ENCODE measurements at places on chromosomes 12 and 14.

DNA sequence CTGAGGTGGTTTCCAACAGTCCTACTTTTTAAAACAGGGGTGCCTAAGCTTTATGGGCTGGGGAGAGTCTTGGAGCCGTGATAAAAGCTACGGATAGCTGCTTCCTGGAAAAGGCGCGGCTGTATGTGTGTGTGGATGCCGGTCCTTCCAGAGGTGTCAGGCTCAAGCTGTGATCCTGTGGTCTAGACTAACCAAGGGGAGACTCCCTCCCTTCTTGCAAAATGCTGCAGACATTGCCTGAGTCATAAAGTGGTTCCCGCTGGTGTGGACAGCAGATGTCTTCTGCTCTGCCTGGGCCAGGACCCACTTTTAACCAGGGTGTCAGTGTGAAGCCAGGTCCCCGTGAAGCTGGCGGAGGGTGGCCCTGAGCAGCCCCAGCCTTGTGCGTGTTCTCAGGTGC is 37.8 kb downstream of the CCDC92 start:
- DNase-seq, result peak; percentile 54

DNA sequence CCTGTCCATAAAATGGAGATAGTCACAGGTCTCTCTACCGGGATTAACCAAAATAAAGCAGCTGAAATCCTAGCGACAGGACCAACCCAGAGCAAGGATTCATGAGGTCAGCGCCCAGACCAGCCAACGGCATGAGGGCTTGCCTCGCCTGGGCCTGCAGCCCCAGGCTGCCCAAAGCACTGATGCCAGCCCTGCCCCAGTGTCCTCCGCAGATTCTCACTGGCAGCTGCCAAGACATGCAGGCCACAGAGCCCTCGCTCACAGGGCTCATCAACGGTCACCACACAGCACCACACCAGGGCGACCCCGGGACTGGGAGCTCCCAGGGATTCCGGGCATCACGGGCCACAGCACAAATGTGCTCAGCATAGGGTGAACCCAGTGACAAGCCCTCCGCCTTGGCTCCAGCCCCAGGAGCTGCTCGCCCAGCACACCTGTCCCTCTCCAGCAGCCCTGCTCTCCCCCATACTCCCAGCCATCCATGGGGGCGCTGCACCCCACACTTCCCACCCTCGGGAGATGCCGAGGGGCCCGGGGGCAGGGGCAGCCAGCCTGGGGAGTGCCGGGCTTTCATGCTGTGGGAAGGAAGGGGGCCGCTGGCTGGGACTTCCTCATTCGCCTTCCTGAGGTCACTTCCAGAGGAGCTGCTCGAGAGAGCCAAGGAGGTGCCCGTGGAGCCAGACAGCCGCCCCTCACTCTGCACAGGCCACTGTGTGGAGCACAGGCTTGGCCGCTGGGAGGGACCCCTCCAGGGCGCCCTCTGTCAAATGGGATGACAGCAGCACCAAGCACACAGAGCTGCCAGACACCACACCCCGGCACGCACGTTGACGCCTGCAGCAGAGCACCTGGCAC is 14.1 kb downstream of the RAB35 start:
- DNase-seq, result no peak

DNA sequence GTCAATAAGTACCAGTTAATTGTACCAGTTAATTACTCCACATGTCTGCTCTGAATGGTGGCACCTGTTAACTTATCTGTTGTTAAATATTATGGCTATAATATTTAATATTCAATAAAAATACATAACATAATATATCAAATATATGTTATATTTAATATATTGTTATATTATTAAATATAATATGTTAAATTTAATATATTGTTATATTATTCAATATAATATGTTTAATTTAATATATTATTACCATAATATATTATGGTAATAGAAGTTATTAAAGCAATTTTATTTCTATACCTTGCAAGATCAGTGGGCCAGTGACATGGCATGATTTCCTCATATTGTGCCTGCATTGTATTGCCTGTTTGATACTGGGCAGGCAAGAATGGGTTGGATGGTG is 98.4 kb downstream of the TBC1D30 start:
- DNase-seq, result no peak

GRCh38 chr14:101066826-101067510 is 163.4 kb upstream of the RTL1 start:
- no peak for DNase-seq

- DNase-seq, result no peak
These were observed 14.7 kb upstream of the LIMA1 start for GRCh38 chr12:50297996-50298395.

GRCh38 chr14:103896578-103896977 is 31.7 kb upstream of the TDRD9 start:
- no peak for DNase-seq

- DNase-seq, result peak; percentile 40
These were observed 28.8 kb downstream of the RPGRIP1 start for GRCh38 chr14:21308479-21309237.

DNA sequence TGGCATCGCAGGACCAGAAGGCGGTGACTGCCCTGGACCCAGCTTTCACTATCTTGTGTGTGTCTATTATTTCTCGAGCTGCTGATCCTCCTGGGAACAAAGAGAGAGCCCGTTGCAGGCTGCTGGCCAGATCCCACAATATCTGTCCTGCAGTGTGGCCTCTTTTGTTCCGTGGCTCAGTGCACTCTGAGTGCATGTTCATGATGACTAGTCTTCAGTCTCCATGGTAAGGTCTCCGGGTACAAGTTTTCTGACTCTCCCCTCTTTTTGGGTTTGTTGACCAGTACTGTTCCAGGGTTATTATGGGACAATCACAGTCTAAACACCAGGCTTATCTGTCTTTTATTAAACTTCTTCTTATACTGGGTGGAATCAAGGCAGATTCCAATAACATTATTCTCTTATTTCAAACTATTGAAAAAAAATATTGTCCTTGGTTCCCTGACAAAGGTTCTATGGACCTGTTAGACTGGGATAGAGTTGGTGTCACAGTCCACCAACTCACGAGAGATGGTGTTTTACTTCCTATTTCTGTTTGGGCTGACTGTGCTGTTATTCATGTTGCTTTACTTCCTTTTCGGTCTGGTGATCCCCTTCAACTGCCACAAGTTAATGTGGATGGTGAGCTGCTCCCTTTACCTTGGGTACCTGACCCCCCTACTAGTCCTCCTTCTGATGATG is 192.9 kb upstream of the ALG10B start:
- no peak for DNase-seq

GRCh38 chr12:102911320-102911719 is 5.7 kb downstream of the PAH start:
- DNase-seq, result no peak

- DNase-seq, result no peak
These were observed 33.9 kb downstream of the SPTLC2 start for GRCh38 chr14:77582511-77582910.

DNA sequence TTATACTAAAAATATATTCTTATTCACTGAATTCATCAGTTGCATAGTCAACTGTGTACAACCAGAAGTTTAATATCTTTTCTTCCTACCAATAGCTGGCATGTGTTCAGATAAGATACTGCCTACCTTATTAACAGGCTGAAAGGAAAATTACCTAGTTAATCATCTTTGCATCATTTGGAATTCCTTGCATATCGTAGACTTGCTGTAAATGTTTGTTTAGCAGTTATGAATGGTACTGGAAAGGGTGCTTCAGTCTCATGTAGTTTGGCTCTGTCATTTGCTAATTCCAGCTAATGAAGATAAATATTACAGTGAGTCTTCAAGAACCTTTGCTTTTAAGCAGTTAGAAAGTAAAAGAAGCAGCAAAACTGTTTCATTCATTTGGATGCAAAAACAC is 84.4 kb downstream of the PPHLN1 start:
- DNase-seq, result no peak

DNA sequence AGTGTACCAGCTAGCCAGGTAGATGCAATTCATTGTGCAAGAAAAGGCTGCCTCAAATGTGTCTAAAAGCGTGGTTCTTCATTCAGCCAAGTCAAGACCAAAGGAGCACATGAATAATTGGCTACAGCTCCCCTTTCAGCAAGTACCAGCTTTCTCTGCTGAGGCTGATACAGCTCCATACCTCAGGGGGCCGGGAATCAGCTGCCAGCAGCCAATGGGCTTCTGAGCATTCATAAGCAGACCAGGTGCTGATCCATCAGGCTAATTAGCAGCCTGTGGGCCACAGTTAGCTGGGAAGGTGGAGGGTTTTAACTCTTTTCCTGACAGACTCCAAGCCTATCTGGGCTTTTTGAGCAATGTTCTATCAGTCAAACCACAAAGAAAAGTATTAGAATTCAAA is 264.7 kb downstream of the APAF1 start:
- DNase-seq, result no peak

GRCh38 chr12:33529810-33530209 is 90.2 kb upstream of the SYT10 start:
- no peak for DNase-seq

DNA sequence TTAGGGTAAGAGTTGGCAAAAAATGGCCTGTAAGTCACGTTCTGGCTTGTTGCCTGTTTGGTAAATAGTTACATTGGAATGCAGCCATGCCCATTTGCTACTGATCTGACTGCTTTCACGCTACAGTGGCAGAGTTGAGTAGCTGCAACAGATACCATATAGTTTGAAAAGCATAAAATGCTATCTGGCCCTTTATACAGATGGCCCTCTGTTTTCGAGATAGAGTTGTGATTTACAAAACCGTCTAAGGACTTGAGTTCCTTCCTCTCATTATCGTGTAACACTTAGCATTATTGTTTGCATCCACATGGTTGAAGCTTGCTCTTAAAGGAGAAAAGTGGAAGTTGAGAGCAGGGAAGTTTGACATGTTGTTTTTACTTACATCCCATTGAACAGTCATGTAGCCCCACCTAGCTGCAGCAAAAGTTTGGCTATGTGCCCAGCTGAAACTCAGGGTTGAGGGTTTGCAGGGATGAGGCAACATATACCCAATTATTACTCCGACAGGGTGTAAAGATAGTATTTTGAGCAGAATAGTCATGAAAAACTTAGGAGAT is 11.3 kb upstream of the SCFD1 start:
- peak; percentile 71 for DNase-seq

GRCh38 chr14:83646228-83646627 is 1883.7 kb upstream of the FLRT2 start:
- DNase-seq, result no peak

DNA sequence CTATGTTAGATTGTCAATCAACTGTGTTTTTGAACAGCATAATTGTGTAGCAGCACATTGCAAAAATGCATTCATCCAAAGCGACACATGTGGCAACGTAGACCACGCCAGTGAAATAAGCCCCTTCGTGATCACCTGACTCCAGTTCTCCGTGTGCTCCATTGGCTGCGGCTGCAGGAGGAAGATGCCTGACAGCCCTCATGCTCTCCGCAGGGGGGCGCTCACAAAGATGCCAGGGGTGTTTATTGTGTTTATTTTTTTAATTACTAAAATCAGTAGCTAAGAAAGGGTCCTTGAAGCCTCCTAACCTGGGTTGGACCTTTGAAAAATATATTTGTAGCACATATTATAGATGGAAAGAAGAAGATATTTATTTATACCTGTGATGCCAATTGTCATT is 116.3 kb downstream of the SLC15A4 start:
- no peak for DNase-seq

GRCh38 chr12:55258303-55258702 is 13.9 kb downstream of the OR6C74 start:
- no peak for DNase-seq

GRCh38 chr12:77644915-77645605 is 185.6 kb upstream of the NAV3 start:
- DNase-seq, result no peak

DNA sequence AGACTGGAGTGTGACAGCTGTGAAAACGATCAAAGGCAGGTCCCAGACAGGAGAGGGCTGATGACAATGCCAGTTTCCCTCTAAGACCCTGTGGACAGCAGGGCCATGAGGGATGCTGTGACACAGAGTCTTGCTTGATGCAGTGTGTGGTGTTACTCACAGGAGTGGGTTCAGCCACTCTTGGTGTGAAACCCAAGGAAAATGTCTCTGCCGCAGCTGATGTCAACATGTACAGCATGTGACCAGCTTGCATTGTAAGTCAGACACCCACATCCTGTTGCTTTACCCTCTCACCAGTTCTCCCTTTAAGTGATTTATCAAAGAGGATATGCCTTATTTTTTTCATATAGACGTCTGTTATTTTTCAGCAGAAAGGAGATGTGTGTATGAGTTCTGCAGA is 268.6 kb downstream of the BTG1 start:
- DNase-seq, result peak; percentile 42

- DNase-seq, result peak; percentile 54
These were observed 54.5 kb downstream of the VCPKMT start for GRCh38 chr14:50061664-50062437.

GRCh38 chr12:81114226-81114625 is 36.3 kb downstream of the ACSS3 start:
- no peak for DNase-seq

All from fibroblast of skin of right quadriceps (primary cell).